ENCODE measurements at places on chromosomes 1 and 21.

DNA sequence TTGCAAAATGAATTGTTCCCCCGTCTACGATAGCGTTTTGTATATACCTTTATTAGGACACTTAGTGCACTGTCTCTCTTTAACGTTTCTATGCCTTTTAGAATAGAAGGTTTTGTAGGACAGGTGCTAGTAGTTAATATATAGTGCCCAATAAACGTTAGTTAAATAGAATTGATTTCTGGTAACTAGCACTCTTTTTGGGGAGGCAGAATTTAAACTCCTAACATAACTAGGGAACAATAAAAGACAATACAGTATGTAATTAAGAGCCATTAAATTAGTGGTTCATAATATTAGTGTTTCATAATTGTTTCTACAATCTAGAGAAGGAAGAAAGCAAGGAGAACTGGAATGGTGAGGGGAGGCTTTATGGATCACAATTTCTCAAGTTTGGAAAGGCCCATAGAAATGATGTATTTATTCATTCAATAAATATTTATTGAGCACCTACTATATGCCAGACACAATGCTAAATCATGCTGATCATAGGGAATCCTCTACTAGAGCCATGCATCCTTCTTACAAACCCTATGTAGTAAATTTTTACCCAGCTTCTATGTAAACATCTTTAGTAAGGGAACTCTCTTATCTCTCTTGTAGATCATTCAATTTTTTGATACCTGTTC lies 742 bp downstream of the POLR3GL start:
- no peak for DNase-seq

DNA sequence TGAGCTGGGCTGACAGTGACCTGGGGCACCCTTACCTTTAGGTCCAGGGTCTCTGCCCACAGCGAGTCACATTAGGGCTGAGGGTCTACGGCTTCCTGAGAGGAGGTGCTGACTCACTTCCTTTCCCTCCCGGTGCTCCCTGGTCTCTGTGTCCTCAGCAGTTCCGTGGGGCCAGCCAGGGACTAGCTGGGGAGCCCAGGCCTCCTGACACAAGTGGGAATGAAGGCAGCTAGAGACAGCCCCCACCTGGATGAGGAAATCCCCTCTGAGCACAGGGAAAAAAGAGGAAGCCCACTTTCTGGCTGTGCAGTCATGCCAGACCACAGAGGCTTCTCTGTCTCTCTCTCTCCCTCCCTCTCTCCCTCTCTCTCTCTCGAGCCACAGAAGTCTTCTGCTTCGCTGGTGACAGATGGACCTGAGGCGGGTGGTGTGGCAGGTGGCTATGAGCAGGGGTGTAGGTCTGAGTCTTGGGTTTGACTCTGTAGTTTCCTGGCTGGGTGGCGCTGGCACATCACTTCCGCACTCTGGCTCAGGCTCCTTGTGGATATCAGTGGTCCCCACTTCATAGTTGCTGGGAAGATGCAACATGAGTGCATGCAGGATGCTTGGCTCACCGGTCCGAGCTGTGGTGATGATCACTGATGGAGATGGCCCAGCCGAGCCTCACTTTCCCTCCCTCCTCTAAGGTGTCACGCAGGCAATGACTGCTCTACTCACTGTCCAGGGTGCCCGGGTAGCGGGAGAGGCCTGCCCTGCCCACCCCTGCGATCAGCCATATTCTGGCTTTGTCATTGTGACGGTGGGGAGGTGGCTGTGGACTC lies 3.5 kb downstream of the SLC66A1 start:
- no peak for DNase-seq

DNA sequence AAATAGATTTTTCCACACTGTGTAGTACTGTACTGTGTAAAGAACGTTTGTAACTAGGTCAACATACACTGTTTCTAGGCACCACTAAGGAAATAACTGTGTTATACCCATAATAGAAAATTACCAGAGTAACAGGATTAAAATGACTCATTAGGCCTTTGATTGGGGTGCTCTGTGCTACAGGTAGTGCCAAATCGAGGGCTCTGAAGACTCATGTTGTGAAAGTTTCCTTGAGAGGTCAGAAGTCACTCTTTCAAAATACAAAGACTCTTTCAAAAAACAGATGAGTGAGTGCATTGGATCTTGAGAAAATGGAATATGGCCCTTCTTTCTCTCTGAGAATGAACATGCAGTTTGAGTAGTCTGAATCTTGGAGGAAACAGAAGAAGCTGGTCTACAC lies 143.0 kb downstream of the MRPL39 start:
- DNase-seq: no peak

GRCh38 chr1:47219001-47219400 lies 13.0 kb downstream of the TAL1 start:
- DNase-seq: no peak

DNA sequence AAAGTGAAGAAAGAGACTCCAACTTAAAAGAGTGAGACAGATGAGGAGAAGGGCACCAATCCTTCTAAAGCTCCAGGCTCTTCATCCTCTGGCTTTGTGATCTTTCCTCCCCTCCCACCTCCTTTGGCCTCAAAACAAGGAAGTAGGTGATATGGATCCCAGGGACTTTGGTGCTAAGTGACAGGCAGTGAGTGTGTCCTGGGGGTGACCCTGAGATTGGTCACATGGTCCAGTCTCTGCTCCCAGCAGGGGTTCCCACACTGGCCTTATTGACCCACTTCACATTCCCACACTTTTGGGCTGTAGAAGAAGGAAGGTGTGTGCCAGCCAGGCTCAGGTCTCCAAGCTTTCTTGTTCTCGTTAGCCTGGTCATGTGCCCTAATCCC lies 401.2 kb upstream of the PROX1 start:
- no peak for DNase-seq

GRCh38 chr1:223611936-223612335 lies 53.6 kb downstream of the CAPN8 start:
- no peak for DNase-seq

DNA sequence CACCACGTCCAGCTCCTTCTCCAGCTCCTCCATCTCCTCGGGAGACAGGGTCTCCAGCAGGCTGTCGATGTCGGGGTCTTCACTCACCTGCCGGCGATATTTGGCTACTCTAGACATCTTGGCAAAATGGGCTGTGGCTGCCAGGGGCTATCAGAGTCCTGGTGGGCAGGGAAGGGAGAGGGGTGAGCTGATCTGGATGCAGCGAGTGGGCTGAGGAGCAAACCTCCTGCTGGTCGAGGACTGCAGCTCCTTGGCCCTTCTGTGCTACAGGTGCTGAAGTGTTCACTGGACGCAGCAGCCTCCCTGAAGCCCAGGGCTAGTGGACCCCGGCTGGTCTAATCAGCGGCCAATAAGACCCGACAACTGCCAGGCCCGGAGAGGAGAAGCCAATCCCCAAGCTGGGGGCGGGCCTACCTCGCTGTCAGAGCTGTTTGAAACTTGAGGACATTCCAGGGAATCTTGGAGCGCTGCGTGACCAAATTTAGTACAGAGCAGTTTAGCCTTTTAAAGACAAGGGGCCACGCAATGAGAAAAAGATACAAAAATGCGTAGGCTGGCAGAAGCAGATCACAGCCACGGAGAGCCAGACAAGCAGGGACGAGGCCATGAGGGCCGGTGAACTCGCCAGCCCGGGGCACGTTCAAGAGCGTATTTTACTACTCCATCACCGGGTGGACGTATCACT lies at the start of gene LMOD1:
Gene LMOD1 (minus strand): TSS at position 325 of the 685 bp plus-strand sequence. CDS start 208 bp downstream, at position 117.
- DNase-seq: peak; percentile 87

DNA sequence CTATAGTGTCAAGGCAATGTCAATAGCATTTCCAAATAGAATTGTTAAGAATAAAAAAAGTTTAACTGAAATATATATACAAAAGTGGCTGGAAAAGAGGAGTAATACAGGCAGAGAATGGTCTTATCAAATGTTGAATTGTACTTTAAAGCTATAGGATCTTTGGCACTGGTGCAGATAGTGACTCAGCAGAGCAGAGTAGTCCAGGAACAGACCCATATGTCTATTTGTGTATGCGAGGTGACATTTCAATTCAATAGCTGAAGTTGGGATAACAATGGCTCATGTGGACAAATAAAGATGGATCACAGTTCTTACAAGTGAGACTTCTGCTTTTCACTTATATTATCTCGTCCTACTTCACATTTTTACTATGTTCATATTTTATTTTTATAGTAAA lies 543.0 kb upstream of the B3GALT2 start:
- no peak for DNase-seq

DNA sequence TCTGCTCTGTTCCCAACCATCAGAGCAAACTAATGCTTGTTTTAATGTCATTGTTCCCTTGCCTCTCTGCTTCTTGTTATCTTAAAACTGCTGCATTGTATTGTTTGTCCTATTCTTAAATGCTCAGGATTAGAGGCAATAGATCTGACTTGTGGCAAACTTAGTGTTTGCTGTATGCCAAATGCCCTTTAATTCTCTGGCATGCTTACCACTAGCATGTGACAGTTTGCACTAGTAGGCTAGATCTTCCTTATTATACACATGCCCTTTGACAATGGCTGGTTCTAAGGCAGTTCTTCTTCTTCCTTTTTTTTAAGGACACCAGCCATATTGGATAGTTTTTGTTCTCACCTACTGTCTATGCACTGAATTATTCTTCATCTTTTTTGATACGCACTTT lies 30.1 kb downstream of the PALMD start:
- no peak for DNase-seq

DNA sequence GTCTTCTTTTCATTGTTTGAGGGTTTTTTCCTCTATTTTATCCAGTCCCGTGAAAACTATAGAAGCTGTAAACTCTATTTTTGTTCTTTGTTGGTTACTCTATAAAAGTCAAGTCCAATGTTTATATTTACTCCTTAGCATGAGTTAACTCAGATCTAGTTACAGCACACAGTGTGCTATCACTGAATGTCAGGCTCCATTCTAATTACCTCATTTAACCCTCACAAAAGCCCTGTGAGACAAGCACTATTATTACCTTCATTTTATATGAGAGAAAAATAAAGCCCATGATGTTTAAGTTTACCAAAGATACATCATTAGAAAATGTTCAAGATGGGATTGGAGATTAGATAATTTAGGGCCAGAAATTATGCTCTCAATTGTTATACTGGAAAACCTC lies 251.4 kb upstream of the SNX7 start:
- no peak for DNase-seq

GRCh38 chr1:27568300-27569087 lies 35.5 kb downstream of the AHDC1 start:
- DNase-seq: no peak

GRCh38 chr1:32907435-32907834 lies 6.2 kb upstream of the TMEM54 start:
- DNase-seq: no peak

DNA sequence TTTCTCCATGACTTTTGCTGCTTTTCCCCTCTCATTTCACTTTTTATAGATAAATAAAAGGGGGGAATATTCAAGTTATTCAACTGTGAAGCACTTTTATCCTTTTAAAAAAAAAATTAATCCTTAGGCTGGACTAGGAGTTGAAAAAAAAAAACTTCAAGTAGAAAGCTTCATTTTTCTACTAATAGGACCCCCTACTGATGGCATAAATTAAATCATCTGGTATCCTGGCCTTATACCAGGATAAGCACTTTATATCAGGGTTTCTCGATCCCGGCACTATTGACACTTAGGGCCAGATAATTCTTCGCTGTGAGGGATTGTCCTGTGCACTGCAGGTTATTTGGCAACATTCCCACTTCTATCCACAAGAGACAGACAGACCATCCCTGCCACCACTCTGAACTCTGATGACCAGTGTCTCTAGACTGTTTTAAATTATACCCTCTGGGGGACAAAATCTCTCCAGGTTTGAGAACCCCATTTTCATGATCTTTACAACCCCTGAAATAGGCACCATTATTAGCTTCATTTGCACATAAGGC lies 17.6 kb downstream of the USP33 start:
- DNase-seq: no peak

DNA sequence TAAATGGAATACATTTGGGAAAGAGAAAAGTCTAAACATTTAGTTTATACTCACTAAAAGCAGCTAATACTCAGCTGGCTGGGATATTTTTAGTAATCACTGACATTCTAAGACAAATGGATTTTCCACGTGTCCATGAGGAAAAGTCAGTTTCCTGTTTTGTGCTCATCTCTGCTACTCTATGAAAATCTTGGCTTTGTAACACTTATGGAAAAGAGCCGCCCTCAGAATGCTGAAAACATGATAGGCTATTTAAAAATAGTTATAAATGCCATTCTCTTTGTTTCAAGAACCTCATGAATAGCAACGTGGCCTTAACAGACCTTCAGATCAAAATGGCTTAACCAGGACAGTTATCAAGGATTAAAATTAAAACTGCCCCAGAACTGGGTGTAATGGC lies 29.9 kb downstream of the MRAP start:
- peak; percentile 36 for DNase-seq

GRCh38 chr1:2988256-2988655 lies 33.0 kb upstream of the ACTRT2 start:
- DNase-seq: no peak

- peak; percentile 48 for DNase-seq
Observed at GRCh38 chr1:233597489-233597901, 16.4 kb upstream of the KCNK1 start.

GRCh38 chr1:61520401-61520800 lies 204.5 kb downstream of the TM2D1 start:
- no peak for DNase-seq

DNA sequence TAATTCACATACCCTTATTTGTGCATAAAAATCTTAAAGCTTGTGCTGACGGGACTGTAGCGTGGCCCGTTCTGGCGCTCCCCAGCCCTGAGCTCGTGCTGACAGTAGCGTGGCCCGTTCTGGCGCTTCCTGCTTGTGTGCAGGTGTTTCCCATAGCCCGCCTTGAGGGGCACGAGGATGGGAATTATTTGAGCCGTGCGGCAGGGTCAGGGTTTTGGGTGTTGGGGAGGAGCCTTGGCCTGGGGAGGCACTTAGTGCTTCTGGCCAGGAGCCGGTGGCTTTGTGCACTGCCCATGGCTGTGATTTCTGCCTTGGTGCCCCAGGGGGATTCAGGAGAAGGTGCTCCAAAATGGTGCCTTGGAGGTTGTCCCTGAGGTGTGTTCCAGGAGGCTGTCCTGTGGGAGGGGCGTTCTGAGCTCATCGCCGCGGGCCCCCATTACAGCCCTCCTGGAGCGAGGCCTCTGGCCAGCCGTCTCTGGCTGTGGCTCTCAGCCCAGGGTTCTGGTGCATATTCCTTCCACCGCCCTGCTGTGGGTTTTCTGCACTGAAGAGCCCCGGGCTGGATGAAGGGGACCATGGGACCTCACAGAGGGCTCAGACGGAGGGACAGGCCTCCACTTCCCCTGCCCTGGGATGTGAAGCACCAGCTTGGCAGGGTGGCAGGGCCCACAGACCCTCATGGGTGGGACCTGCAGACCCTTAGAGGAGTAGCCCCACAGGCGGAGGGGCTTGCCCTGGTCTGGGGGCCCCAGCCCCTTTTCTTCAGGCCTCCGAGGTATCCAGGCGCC lies 6.6 kb downstream of the SLX9 start:
- no peak for DNase-seq

GRCh38 chr1:234660536-234661316 lies 50.7 kb upstream of the IRF2BP2 start:
- DNase-seq: no peak

DNA sequence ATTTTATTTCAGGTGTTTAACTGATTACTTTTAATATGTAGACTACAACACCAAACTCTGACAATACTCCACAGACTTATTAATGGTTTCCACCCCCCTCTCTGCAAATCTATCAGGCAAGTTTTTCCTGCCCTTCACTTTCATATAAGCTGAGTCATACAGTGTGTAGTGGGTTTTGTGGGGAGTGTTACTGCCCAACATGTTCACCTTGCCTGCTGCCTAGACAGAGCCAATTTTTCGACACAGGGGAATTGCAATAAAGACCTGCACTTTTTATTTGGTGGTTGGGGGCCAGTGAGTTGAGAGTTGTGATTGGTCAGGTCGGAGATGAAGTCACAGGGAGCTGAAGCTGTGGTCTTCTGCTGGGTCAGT lies 119.7 kb downstream of the PPIAL4G start:
- no peak for DNase-seq

Data from fibroblast of skin of left biceps (primary cell).